ENCODE measurements at places on chromosomes 1 and 21. TPM values are rescaled to one million over a fixed set of nuclear protein-coding genes. Genes with fewer than 3 reads are reported as not detected.

Gene CD164L2
- total RNA-seq = not detected

DNA sequence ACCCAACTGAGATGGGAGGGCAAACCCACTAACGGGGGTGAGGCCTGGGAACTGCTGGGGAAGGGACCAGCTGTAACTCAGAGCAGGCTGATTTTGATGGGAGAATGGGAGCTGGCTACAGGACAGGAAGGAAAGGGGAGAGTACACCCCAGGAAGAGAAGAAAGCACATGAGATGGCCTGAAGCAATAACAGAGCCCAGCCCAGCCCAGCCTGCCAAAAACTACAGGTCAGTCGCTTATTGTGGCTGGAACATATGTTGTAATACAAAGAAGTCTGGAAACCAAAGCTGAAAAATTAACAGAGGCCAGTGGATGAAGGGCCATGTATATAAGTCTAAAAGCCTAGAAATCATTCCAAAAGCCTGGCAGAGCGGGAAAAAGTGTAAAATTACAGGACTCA lies 1.6 kb downstream of the ITLN2 start:
- DNase-seq = no peak

- DNase-seq = no peak
Observed at GRCh38 chr1:90007979-90008404, 13.1 kb downstream of the ZNF326 start.

GRCh38 chr1:229167318-229167717 lies 103.6 kb upstream of the RAB4A start:
- DNase-seq = no peak

Gene SAMD11
- 18.1 TPM for total RNA-seq
